ENCODE measurements at places on chromosomes 7 and 10. TPM values are rescaled to one million over a fixed set of nuclear protein-coding genes. Genes with fewer than 3 reads are reported as not detected.
A peak's percentile ranks its signal among the peaks of the same experiment; 100 is the strongest.

DNA sequence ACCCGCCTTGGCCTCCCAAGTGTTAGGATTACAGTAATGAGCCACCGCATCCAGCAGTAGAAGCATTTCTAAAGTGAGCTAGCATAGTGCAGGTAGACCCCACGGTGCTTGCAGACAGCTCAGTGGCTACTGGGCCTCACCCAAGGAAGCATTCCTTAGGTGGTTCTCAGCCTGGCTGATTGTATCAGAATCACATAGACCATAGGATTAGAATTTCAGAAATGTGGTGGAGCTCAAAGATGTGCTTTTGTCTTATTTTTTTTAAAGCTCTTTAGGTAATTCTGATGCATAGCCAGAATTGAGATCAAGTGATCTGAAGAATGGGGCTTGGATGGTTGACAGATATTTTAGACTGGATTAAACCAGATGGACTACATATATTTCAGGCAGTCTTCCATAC is 10.9 kb downstream of the ANLN start:
- no peak overlapping the region for H3K4me3 ChIP-seq
- no peak overlapping the region for H3K27ac ChIP-seq
- H3K36me3 ChIP-seq: no peaks in the 10 kb centered on the region
- DNase-seq: no peak

The DNAJC1 gene
- 106 TPM for total RNA-seq

The TSPAN13 gene
- total RNA-seq: 16.8 TPM

GRCh38 chr7:128425850-128426249 is 16.1 kb upstream of the IMPDH1 start:
- no peak overlapping the region for H3K27ac ChIP-seq
- no peak overlapping the region for H3K4me3 ChIP-seq
- no peaks in the 10 kb centered on the region for H3K4me1 ChIP-seq
- H3K27me3 ChIP-seq: no peaks in the 10 kb centered on the region

DNA sequence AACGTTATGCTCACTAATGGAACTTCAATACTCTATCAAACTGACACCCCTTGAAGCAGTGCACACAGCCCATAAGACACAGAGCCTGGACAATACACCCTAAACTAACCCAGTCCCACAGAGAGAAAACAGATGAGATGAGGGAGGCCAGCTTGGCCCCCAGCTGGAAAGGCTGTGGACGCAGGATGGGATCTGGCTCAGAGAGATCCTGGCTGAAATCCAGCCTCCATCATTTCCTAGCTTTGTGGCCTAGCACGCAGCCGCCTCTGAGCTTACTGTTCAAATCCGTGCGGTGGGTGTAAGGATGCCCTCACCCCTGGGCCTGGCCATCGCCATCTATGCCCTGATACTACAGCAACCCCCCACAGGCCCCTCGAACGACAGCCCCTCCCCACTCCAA is 32.7 kb downstream of the SNX8 start:
- no peak for DNase-seq
- peaks cover 11% of the 10 kb centered on the region for H3K36me3 ChIP-seq
- peaks cover 15% of the 10 kb centered on the region for H3K4me1 ChIP-seq
- no peaks in the 10 kb centered on the region for H3K27me3 ChIP-seq

- no peaks in the 10 kb centered on the region for H3K36me3 ChIP-seq
- no peak overlapping the region for H3K4me3 ChIP-seq
- H3K4me1 ChIP-seq: peaks cover 4% of the 10 kb centered on the region
- peak; percentile 60 for DNase-seq
These were observed 169.3 kb upstream of the AKR1E2 start for GRCh38 chr10:4656576-4657194.

The CDHR3 gene
- 38.8 TPM for total RNA-seq

GRCh38 chr7:106610996-106611886 is 49.7 kb downstream of the CCDC71L start:
- no peaks in the 10 kb centered on the region for H3K36me3 ChIP-seq
- no peak for DNase-seq
- H3K27ac ChIP-seq: no peak overlapping the region
- H3K27me3 ChIP-seq: no peaks in the 10 kb centered on the region
- H3K4me3 ChIP-seq: no peak overlapping the region
- H3K4me1 ChIP-seq: no peaks in the 10 kb centered on the region

GRCh38 chr7:70325509-70326101 is 727.3 kb downstream of the AUTS2 start:
- no peak overlapping the region for H3K4me3 ChIP-seq
- no peak for DNase-seq
- no peak overlapping the region for H3K27ac ChIP-seq

The PRPS1L1 gene
- not detected for total RNA-seq

DNA sequence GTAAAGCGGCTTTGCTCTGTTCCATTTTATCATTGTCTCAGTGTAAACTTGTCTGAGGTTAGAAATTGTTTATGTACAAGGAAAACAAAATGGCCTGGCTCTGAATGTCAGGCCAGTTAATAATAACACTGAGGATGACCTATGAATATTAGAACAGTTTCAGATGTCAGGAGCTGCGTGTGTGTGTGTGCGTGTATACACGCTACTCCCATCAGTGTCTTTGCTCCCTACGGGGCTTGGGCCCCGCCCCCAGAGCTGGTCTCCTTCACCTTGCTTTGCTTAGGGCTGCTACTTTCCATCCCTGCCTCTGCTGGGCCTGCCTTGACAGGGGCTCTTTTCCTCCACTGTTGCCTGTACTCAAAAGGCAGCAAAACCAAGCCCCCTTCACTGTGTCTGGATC is 142.3 kb upstream of the BET1 start:
- H3K36me3 ChIP-seq: no peaks in the 10 kb centered on the region
- no peak overlapping the region for H3K27ac ChIP-seq
- no peaks in the 10 kb centered on the region for H3K27me3 ChIP-seq
- no peaks in the 10 kb centered on the region for H3K4me1 ChIP-seq
- DNase-seq: no peak

The MCM7 gene
- total RNA-seq: 36.4 TPM

- H3K36me3 ChIP-seq: no peaks in the 10 kb centered on the region
- H3K4me3 ChIP-seq: no peak overlapping the region
- H3K4me1 ChIP-seq: peaks cover 34% of the 10 kb centered on the region
- no peaks in the 10 kb centered on the region for H3K27me3 ChIP-seq
- peak; percentile 56 for DNase-seq
- peak overlapping the region; percentile 56 for H3K27ac ChIP-seq
These were observed 26.7 kb upstream of the CD36 start for GRCh38 chr7:80611779-80612178.

- no peak for DNase-seq
- no peaks in the 10 kb centered on the region for H3K27me3 ChIP-seq
- H3K36me3 ChIP-seq: no peaks in the 10 kb centered on the region
- no peak overlapping the region for H3K4me3 ChIP-seq
- no peaks in the 10 kb centered on the region for H3K4me1 ChIP-seq
These were observed 840.8 kb downstream of the GRM8 start for GRCh38 chr7:126411821-126412383.

The HNRNPH3 gene
- total RNA-seq: 58.7 TPM
